ENCODE measurements at places on chromosomes 16 and 17.

- DNase-seq: no peak
These were observed 13.1 kb downstream of the SOCS3 start for GRCh38 chr17:78346605-78347250.

GRCh38 chr16:1290063-1290501 is 19.4 kb upstream of the UBE2I start:
- DNase-seq: no peak

DNA sequence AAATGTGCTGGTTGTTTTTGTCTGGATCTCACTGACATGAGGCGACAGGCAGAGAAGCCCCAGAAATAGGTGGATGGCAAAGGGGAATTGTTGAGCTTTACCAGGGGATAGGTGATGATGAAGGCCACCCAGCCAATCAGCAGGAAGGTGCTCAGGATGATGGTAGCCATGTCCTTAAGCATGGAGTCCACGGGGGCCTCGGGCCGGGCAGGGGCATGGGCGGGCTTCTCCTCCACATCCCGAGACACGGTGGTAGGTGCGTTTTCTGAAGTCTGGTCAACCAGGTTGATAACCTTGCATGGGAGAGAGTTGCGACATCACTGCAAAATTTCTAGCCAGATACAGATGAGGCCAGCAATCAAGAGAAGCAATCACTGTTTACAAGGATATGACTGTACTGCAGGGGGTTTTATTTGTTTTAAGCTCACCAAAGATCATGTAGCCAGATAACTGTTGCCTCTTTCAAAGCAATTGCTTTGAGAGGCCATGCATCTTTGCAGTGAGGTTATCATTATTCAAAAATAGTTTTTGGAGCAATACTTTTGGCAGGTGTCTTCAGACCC is 37.3 kb upstream of the ICAM2 start:
- DNase-seq: no peak

GRCh38 chr16:324451-325334 is 27.8 kb downstream of the AXIN1 start:
- DNase-seq: peak; percentile 46

DNA sequence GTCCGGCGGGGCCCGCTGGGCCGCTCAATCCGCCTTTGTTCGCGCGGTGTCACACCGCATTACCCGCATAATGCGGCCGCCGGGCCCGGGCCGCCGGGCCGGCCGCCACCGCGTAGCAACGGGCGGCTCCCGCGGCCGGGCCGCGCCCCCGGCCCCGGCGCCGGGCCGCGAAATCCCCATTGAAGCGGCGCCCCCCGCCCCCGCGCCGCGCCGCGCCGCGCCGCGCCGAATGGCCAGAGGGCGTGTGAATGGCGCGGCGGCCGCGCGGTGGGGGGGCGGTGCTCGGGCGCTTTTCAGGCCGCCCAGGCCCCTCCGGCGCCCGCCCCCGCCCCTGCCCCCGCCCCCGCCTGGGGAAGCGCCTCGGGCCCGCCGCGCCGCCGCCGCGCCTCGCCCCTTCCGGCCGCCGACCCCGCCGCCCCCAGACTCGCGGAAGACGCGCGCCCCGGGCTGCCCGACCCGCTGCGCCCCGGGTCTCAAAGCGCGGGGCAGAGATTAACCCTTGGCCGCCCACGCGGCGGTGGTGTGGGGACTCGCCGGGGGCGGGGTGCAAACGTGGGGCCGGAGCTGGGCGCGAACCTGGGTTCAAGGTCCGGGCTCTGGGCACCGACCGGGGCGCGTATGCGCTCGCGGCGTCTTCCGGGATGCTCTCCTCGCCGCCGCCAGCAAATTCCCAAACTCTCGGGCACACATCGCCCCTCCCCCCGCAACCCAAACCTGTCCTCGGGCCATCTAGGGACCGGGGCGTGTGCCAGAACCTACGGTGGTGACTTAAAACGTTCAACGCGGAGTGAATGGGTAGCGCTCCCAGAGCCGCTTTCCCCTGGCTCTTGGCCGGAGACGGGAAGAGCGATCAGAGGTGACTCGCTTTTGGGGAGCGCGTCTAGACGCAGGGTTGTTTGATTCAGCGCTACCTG is 46.7 kb downstream of the WNT3 start:
- peak; percentile 7 for DNase-seq

DNA sequence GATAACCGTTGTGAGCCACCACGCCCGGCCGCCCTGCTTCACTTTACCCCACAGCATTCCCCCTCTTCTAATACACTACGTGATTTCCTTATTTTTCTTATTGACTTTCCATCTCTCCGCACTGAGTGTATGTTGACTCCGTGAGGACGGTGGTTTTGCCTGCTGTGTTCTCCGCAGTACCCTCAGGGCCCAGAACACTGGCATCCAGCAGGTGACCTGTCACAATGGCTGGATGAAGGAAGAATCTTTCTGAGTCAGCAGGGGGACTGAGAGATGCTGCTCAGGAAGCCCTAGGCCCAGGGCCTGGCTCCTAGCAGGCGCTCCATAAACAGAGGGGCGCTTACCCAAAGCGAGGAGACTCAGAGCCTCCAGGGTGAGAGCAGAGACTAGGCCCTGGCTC is 79.5 kb downstream of the RTN4RL1 start:
- no peak for DNase-seq

GRCh38 chr17:4476017-4476416 is 22.7 kb upstream of the SPNS2 start:
- DNase-seq: no peak

DNA sequence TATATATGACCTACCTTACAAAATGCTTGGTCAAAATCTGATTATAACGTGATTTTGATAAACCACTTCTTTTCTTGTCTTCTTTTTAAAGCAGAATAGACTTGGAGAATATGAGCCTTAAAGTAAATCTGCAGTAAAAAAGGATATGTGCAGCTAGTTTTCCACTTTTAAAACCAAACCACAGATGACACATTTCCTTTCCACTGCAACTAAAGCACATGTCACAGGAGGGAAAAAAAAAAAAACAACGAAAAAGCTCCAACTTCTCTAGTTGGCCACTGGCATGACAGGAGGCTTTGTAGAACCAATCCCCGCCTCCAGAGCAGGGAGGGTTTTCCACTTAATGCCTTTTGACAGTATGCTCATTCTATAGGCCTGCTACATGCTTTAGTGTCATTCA is at the start of gene EVI2A:
Gene EVI2A, minus strand, starts transcription at position 142 of the 400 bp plus-strand sequence. CDS start 2,609 bp downstream, outside the sequence.
- DNase-seq: peak; percentile 89

DNA sequence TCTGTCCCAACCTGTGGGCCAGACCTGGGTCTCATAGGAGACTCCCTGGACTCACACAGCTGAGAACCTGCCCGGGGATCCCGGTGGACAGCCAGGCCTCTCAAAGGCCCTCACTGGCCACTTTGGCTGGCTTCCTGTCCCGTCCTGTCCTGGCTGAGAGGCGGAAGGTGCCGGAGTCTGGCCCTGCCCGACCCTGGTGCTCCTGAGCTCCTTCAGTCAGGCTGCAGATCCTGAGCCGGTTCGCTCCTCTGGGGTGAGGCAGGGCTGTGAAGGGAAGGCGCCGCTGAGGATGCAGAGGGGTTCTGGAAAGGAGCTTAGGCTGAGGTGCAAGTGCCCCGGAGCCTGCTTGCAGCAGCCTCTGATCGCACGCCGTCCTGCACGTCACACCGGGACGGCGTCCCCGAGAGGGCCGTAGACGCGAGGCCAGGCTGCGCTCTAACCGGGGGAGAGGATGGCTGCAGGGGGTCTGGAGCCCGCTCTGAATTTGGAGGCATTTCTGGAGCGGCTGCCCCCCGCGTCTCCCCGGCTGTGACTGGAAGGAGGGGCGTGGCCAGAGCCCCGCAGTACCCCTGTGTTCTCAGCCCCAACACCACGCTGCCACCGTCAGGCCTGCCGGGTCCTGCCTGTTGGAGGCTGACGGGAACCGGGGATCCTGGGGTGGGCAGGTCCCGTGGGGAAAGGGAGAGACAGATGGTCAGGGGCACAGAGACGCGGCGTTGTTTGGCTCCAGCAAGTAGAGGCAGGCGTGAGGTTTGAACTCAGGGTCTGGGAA is 4.1 kb downstream of the HGS start:
- no peak for DNase-seq

- peak; percentile 67 for DNase-seq
These were observed 47.7 kb downstream of the BEAN1 start for GRCh38 chr16:66474750-66475199.

All from activated CD4-positive, alpha-beta T cell treated with anti-CD3 and anti-CD28 coated beads, Interleukin-2, amount 50 U/mL, for 16 hours (primary cell).